ENCODE measurements at places on chromosomes 1 and 21.
A peak's percentile ranks its signal among the peaks of the same experiment; 100 is the strongest.

DNA sequence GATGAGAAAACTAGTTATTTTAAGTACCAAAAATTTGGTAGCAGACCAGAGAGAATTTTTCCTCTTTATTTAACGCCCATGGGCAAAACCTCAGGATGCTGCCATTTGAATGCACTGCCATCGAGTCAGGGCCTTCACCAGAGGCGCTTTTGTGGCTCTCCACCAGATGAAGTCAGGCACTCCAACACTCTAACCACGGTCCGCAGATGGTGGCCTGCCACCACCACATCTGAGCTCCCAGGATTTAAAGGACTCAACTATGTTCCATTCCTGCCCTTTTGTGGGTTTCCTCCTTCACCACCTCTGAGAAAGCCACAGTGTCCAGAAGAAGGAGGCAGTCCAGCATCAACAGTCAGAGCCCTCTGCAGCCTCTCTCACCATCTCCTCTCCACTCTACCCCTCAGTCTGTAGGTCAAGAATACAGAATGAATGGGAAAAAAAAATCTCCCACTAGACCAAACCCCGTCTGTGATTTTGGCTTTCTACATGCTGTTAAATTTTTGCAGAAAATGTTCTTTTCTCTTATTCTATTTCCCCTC, 647.4 kb downstream of the USP25 start:
- DNase-seq = no peak

DNA sequence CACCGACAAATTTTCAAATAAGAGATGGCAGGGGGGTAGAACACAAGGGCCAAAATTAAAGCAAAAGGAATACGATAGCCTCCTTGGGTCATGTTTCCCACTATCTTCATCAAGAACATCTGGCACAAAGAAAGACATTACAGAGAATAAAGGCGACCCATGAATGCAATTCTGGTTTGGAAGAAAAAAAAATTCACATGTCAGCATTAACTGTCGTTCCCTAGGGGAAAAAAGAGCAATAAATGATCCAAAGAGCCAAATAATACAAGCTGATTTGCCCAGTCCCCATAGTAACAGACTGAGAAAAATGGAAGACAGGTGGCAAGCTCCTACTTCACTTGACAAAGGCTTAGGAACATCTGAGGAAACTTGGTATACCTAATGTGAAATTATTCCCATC, 4.5 kb downstream of the STIL start:
- no peak for DNase-seq

DNA sequence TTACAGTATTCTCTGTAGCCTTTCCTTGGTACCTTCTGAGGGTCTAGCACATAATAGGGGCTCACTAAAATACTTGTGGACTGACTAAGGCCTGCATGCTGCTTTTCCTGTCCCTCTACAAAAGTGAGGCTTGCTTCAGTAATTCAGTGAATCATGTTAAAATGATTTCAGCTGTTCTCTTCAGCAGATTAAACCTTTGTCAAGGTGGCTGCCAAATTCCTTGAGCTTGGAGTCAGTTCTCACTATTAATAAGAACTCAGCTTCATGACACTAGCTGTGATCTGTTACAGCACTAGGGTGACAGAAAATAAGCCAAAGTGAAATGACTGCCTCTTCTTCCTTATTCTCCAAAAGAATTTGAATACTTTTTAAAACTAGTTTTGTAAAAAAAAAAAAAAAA, 128.8 kb downstream of the KCNN3 start:
- DNase-seq = no peak

GRCh38 chr21:26013970-26014369, 156.6 kb downstream of the APP start:
- no peak for DNase-seq

DNA sequence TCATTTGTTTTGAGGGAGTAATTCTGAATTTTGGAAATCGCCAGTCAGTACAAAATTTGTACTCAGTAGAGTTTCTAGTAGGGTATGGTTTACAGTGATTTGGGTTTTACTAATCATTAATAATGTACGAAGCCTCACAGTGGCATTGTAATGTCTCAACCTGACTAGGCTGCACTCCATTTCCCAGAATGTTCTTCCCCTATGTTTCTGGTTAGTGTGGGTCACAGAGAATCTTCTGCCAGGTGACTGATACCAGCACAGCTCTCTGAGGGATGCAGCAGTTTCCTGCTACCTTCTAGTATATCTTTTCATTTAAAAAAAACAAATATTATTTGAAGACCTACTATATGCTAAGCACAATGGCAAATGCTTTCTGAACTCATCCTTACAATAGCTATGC, 112.9 kb downstream of the PTPN14 start:
- no peak for DNase-seq

- no peak for DNase-seq
Observed at GRCh38 chr1:60255565-60255964, 182.0 kb upstream of the C1orf87 start.

- DNase-seq = peak; percentile 53
Observed at GRCh38 chr21:14762734-14763694, 216.9 kb upstream of the SAMSN1 start.

GRCh38 chr21:44988607-44989536, 49.0 kb downstream of the SLX9 start:
- no peak for DNase-seq

DNA sequence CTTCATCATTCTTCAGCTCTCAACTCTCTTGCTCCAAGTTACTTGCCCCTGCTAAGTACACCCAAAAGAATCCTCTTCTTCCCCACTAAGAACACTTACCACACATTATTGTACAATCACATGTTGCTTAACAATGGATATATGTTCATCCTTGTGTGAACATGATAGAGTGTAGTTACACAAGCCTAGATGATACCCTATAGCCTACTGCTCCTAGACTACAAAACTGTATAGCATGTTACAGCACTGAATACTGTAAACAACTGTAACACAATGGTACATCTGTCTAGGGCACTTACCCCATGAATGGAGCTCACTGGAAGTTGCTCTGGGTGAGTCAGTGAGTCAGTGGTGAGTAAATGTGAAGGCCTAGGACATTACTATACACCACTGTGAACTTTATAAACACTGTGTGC, 77.4 kb downstream of the RERE start:
- DNase-seq = peak; percentile 57

GRCh38 chr1:214524824-214525223, 26.6 kb downstream of the PTPN14 start:
- no peak for DNase-seq

DNA sequence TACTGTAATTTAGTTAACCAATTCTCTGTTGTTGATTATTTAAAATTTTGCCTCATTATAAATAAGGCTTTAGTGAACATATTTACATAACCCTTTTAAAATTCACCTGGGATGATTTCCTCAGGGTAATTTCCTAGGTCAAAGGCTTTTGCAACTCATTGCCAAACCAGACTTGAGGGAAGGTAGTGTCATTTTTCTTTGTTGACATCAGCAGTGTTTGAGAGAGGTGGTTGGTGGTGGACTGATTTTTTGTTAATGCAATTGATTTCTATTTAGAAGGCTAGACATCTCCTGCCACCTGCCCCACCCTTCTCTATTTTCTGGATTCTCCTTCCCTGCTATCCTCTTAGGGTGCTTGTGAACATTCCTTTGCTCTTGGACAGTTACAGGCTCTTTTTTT, 116.8 kb downstream of the HHAT start:
- no peak for DNase-seq

DNA sequence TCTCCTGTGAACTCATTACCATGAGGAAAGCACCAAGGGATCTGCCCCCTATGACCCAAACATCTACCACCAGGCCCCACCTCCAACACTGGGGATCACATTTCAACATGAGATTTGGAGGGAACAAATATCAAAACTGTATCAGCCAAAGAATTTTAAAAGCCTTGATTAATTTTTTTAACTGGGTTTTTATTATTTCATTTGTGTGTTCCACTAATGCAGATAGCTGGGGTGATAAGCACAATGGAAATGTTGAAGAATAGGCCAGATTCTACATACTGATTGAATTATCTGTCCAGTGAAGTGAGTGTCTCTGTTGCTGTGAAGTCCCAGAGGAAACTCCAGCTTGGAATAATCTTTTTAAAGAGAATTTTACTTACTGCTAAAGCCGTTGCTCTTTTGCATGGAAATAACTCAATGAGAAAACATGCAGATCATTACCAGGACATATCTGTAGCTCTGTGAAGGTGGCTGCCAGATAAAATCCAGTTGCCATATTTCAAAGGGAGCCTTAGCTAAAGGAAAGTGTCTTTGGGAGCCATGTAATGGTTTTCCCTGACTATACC, 44.4 kb upstream of the DHCR24 start:
- no peak for DNase-seq
